ENCODE measurements at places on chromosomes 12 and 14. TPM values are rescaled to one million over a fixed set of nuclear protein-coding genes. Genes with fewer than 3 reads are reported as not detected.
A peak's percentile ranks its signal among the peaks of the same experiment; 100 is the strongest.

- peaks cover 62% of the 10 kb centered on the region for H3K4me1 ChIP-seq
- no peaks in the 10 kb centered on the region for H3K27me3 ChIP-seq
- H3K36me3 ChIP-seq: no peaks in the 10 kb centered on the region
- H3K27ac ChIP-seq: peak overlapping the region; percentile 1
Observed at GRCh38 chr12:93776581-93777018, 99.4 kb downstream of the CRADD start.

- no peak for DNase-seq
- H3K27me3 ChIP-seq: no peaks in the 10 kb centered on the region
- H3K27ac ChIP-seq: no peak overlapping the region
- H3K4me3 ChIP-seq: no peak overlapping the region
- no peaks in the 10 kb centered on the region for H3K4me1 ChIP-seq
Observed at GRCh38 chr12:31031951-31032335, 41.7 kb upstream of the DDX11 start.

GRCh38 chr14:80491131-80491530 lies 279.8 kb upstream of the DIO2 start:
- no peaks in the 10 kb centered on the region for H3K27me3 ChIP-seq
- DNase-seq: no peak
- H3K4me1 ChIP-seq: peaks cover 6% of the 10 kb centered on the region
- H3K27ac ChIP-seq: peak overlapping the region; percentile 73
- no peak overlapping the region for H3K4me3 ChIP-seq
- peaks cover 6% of the 10 kb centered on the region for H3K36me3 ChIP-seq

DNA sequence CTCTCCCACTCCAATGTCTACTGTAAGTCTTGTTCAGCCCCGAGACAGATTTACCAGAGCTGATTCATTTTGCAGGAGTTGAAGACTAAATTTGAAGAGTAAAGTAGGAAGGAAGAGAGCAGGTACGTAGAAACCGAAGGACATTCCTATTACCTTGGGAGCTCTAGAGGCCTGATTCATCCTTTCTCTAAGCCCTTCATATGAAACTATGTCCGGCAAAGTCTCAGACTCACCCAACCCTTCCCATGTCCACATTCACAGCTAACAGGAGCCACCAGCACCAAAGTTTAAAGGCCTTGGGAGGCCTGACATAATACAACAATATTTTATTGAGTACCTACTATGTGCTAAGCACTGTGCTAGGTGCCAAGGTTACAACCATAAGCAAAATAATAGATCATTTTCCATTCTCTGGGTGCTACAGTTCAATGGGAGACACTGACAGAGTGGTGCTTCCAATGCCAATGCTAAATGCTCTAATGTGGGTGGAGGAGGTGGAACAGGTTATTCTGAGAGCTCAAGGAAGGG lies 86.6 kb downstream of the PHLDA1 start:
- DNase-seq: no peak
- peak overlapping the region; percentile 83 for H3K27ac ChIP-seq
- peaks cover 3% of the 10 kb centered on the region for H3K36me3 ChIP-seq
- H3K4me3 ChIP-seq: no peak overlapping the region

- DNase-seq: no peak
- H3K4me3 ChIP-seq: no peak overlapping the region
Observed at GRCh38 chr12:51124504-51124903, 41.1 kb upstream of the CSRNP2 start.

GRCh38 chr12:9740106-9740750 lies 7.3 kb upstream of the CLECL1 start:
- DNase-seq: no peak
- no peak overlapping the region for H3K4me3 ChIP-seq
- peaks cover 7% of the 10 kb centered on the region for H3K27me3 ChIP-seq

DNA sequence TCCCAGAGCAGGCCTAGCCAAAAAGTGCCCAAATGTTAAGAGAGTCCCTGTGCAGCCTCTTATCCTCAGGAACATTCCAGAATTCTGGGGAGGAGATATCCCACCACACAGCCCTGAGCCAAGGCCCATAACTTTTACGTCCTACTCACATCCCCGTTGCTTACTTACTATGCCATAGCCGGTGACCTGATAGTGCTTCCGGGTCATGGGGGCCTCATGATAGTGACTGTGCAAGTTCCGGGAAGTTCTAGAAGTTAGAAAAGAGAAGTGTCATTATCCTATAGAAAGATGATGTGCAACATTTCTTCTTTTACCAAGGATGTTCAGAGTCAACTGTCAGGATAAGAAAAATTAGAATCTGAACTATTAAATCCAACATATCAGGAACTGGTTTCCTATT lies 15.6 kb upstream of the NGB start:
- H3K4me1 ChIP-seq: peaks cover 17% of the 10 kb centered on the region
- no peak for DNase-seq
- H3K27me3 ChIP-seq: no peaks in the 10 kb centered on the region
- H3K4me3 ChIP-seq: no peak overlapping the region
- peaks cover 28% of the 10 kb centered on the region for H3K36me3 ChIP-seq

DNA sequence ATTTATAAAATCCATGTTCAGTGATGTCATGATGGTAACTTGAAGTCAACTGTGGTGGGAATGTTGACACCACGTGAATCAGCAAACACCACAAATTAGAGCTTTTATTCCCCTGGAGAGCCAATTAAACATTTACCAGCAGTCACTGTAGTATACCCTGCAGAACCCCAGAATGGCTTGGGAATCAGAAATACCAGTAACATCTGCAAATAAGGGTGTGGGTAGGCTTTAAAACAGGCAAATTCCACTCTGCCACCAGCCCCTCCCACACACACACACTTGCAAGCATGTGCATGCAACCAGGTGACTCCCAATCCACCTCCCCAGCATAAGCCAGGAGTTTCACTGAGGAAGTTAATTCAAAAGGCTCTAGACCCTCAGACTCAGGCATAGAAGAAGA lies 63.6 kb upstream of the TMEM263 start:
- H3K36me3 ChIP-seq: peaks cover 3% of the 10 kb centered on the region
- H3K4me1 ChIP-seq: peaks cover 36% of the 10 kb centered on the region
- no peak for DNase-seq
- no peak overlapping the region for H3K4me3 ChIP-seq

DNA sequence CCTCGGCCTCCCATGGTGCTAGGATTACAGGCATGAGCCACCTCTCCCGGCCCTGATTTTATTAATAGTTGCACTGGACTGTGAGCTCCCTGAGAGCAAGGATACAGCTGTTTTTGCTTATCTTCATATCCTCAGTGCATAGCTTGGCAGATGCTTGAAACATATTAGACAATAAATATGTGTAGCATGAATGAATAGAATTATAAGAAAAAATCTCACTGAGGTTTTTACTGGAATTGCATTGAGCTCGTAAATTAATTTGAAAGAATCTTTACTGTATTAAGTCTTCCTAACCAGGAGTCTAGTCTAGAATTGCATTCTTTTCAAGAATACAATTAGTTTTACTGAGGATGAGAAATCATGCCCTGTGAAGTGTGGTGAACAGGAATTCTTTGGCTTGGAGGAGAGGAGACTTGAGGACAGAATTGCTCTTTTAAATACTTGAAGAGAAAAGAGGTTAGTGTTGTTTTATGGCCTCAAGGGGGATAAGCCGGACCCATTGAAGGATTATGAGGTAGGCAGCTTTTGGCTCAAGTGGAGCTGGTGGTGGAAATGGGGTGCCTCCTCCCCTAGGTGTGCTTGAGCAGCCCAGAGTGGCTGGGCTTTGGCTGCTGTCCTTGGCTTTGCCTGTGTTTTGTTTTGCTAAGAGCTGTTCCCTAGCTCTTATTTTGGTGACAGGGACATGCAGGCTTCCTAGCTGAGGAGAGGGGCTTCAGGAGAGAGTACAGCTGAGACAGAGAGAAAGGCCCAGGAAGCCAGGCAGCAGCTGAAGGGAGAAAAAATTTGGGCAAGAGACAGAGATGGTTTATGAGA lies 34.0 kb downstream of the PLEKHD1 start:
- H3K4me3 ChIP-seq: no peak overlapping the region
- H3K27me3 ChIP-seq: peaks cover 7% of the 10 kb centered on the region
- no peak for DNase-seq

GRCh38 chr12:84585776-84586395 lies 326.7 kb downstream of the SLC6A15 start:
- H3K27ac ChIP-seq: no peak overlapping the region

DNA sequence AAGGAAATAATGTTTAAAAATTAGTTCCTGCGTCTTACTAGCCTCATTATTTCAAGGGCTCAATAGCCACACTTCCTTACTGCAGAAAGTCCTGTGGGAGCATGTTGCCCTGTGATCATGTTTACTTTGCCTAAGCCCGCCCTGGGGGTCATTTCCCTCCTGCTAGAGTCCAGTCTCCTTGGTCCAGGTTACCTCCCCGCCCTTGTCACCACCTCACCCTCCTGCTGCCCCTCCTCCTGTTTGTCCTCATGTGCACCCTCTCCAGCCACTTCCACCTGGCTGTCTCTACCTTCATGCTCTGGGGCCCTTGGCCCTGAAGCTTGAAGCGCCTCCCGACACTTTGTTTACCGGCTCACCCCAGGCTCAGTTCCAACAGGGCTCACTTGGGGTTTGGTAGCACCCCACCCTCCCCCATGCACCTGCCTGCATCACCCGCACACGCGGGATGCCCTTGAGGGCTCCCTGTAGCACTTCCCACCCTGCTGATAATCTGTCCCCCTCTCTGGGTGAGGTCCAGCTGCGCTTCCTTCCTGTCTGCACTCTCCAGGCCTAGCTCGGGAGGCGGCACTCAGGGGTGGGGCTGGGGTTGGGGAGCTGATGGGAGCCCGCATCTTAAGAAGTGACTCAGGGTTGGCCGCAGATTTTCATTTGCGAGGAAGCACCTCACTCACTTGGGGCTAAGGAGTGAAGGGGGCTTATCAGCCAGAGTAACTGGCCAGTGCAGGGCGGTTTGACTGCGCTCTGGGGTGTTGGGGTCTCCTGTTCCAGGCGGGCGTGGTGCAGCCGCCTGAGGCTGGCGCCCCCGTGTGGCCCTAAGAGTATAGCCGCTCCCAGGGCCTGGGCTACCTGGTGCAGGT lies 40.1 kb downstream of the SMIM41 start:
- H3K4me1 ChIP-seq: peaks cover 32% of the 10 kb centered on the region
- DNase-seq: peak; percentile 37
- H3K4me3 ChIP-seq: no peak overlapping the region

- H3K27me3 ChIP-seq: no peaks in the 10 kb centered on the region
- no peak overlapping the region for H3K27ac ChIP-seq
- H3K4me3 ChIP-seq: no peak overlapping the region
- H3K4me1 ChIP-seq: peaks cover 14% of the 10 kb centered on the region
- H3K36me3 ChIP-seq: peaks cover 8% of the 10 kb centered on the region
Observed at GRCh38 chr12:123597100-123597499, 4.8 kb upstream of the DDX55 start.

GRCh38 chr14:103890052-103890371 lies 38.2 kb upstream of the TDRD9 start:
- H3K4me1 ChIP-seq: peaks cover 8% of the 10 kb centered on the region
- no peaks in the 10 kb centered on the region for H3K36me3 ChIP-seq
- H3K4me3 ChIP-seq: no peak overlapping the region
- DNase-seq: no peak
- no peak overlapping the region for H3K27ac ChIP-seq
- H3K27me3 ChIP-seq: peaks cover 5% of the 10 kb centered on the region

- DNase-seq: no peak
- H3K36me3 ChIP-seq: no peaks in the 10 kb centered on the region
- H3K4me3 ChIP-seq: peak overlapping the region; percentile 32
- peaks cover 45% of the 10 kb centered on the region for H3K4me1 ChIP-seq
Observed at GRCh38 chr12:111434680-111435338, 29.1 kb downstream of the SH2B3 start.

DNA sequence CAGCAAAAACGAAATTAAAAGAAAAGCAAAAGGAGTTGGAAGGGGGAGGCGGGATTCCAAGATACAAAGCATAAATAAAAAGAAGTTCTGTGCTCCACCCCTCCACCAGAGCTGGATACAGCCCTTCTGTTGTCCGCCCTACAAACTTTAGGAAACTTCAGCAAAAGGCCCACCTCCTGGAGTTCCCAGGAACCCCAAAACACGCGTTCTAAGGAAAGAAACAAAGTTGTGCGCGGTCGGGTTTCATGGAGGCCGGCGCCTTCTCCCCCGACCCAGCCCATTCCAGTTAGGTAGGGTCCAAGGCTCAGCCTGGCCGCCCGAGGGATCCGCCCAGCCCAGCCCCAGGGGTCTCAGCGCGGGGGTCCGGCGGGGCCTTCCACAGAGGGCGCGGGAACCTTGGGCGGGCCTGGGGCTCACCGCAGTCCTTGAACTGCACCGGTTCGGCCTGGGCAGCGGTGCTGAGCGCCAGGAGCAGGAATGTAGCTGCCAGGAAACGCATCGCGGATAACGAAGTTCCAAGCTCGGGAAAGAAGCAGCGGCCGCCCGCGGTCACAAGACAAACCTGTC lies at the start of gene NPC2:
Gene NPC2 (minus strand): TSS at position 530 of the 567 bp plus-strand sequence. CDS start 31 bp downstream, at position 499.
- H3K27ac ChIP-seq: no peak within 1 kb of the TSS
- no peak for DNase-seq
- no peak within 1 kb of the TSS for H3K4me3 ChIP-seq
- no peaks in the 10 kb centered on the region for H3K36me3 ChIP-seq
- H3K4me1 ChIP-seq: peaks cover 19% of the 10 kb centered on the region
- no peaks in the 10 kb centered on the region for H3K27me3 ChIP-seq

- no peak for DNase-seq
- no peaks in the 10 kb centered on the region for H3K4me1 ChIP-seq
- H3K36me3 ChIP-seq: peaks cover 5% of the 10 kb centered on the region
Observed at GRCh38 chr14:23228812-23229211, 8.9 kb upstream of the RNF212B start.

GRCh38 chr12:52428121-52428520 lies 6.0 kb downstream of the KRT75 start:
- H3K4me1 ChIP-seq: no peaks in the 10 kb centered on the region
- H3K27ac ChIP-seq: no peak overlapping the region
- H3K36me3 ChIP-seq: no peaks in the 10 kb centered on the region
- H3K27me3 ChIP-seq: peaks cover 39% of the 10 kb centered on the region
- no peak overlapping the region for H3K4me3 ChIP-seq
- no peak for DNase-seq

DNA sequence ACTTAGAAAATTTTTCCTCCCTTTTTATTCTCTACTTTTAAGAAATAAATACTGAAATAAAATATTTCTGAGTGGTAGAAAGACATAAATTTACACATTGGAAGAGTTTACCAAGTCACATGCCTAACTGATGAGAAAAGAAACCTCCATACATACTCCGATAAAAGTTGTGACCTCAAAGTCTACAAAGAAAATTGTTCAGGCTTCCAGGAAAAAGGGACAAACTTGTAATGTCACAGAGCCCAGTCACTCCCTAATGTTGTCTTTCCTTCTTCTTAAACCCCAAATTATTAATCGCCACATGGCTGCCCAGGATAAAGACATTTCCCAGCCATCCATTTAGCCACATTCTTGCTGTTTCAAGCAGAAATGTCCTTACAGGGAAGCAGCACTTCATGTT lies 455.3 kb downstream of the MDGA2 start:
- H3K4me1 ChIP-seq: no peaks in the 10 kb centered on the region
- no peaks in the 10 kb centered on the region for H3K27me3 ChIP-seq
- H3K4me3 ChIP-seq: no peak overlapping the region

The MGAT4C gene
- total RNA-seq: under 0.01 TPM

The MYF6 gene
- not detected for total RNA-seq

The CHURC1 gene
- 33.1 TPM for total RNA-seq

The C12orf42 gene
- total RNA-seq: not detected

The RNASE3 gene
- total RNA-seq: not detected

The OR4E2 gene
- total RNA-seq: not detected

The KRT77 gene
- total RNA-seq: not detected

The SART3 gene
- total RNA-seq: 89.5 TPM

Measured in neural crest cell (in vitro differentiated cells).